IMR-90 (cell line): ENCODE measurements at places on chromosomes 12 and 14.
A peak's percentile ranks its signal among the peaks of the same experiment; 100 is the strongest.

DNA sequence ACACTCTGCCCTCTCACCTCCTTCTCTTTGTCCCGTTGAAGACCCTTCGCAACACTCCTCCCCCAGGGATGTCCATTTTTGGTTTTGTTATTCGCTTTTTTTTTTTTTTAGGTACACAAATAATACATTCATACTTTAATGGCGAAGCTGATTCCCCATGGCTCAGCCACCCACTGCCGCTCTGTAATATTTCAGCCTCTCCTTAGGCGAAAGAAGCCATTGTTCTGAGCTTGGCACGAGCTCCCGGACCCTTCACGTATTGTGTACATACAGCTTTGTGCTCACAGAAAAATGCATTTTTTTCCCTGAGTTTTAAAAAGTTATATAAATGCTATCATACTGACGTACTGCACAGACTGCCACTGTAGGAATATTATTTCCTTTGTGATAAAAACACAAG is 115.0 kb downstream of the TMEM132C start:
- DNase-seq, result no peak

DNA sequence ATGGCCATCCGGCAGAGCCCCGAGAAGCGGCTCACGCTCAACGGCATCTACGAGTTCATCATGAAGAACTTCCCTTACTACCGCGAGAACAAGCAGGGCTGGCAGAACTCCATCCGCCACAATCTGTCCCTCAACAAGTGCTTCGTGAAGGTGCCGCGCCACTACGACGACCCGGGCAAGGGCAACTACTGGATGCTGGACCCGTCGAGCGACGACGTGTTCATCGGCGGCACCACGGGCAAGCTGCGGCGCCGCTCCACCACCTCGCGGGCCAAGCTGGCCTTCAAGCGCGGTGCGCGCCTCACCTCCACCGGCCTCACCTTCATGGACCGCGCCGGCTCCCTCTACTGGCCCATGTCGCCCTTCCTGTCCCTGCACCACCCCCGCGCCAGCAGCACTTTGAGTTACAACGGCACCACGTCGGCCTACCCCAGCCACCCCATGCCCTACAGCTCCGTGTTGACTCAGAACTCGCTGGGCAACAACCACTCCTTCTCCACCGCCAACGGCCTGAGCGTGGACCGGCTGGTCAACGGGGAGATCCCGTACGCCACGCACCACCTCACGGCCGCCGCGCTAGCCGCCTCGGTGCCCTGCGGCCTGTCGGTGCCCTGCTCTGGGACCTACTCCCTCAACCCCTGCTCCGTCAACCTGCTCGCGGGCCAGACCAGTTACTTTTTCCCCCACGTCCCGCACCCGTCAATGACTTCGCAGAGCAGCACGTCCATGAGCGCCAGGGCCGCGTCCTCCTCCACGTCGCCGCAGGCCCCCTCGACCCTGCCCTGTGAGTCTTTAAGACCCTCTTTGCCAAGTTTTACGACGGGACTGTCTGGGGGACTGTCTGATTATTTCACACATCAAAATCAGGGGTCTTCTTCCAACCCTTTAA is 1.5 kb downstream of the FOXG1 start:
- DNase-seq, result no peak

- DNase-seq, result peak; percentile 74
Measured at GRCh38 chr14:55588259-55588699, 8.3 kb downstream of the KTN1 start.

DNA sequence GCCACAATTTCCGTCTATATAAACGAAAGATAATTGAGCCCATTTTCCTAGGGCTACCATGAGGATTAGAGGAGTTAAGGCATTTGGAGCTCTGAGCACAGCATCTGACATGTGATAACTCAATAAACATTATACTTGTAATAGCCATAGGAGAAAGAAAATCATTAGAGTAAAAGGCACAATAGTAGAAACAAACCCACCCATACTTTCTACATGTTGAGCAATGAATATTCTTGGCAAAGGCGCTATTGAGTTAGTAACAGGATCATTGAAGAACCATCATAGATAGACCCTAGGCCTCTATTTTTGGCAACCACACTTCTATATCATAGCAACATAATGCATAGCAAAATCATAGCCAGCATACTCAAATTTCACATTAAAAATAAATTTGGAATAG is 664.1 kb downstream of the NOVA1 start:
- DNase-seq, result no peak

- no peak for DNase-seq
Measured at GRCh38 chr12:68198507-68199086, 27.0 kb downstream of the IL26 start.

DNA sequence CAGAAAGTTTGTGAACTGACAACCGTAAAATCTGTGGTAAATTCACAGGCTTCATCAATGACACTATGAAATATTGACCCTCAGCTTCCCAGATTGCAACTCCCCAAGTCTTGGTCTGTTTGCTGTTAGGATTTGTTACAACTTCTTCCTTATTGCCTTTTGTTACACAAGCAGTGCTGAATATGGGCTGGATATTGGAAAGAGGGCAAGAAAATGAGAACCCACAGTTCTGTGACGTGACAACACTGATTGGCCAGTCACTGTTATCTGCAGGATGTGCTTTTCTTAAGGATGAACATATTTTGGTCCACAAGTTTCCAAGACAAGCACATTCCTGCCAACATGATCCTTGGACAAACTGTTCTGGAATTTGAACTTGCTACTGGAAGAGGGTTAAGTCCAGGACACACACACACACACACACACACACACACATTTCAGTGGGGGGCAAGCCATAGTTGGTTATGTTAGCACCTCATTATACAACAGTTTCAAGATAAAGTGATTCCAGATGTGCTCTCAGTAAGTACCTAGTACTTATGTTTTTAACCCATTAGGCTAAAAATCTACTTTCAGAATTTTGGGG is 16.6 kb upstream of the SLC38A2 start:
- peak; percentile 87 for DNase-seq

DNA sequence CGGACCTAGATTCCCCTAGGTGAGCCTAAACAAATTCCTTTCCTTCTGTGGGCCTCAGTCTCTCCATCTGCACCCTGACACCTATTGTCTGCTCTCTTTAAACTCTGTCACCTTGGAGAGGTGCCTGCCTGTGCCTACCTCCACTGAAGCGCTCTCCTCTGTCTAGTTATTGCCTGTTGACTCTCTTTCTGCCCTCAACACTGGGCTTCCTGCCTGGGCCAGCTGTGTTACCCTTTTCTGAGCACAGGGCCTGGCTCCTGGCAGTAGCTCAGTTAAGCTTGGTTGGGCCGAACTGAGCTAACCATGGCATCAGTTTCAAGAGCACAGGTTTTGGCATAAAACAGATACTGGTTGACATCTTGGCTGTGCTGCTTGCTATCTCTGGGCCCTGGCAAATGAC is 43.5 kb downstream of the PRMT8 start:
- DNase-seq, result no peak

GRCh38 chr14:93184391-93185348 is at the start of the genes LYSET and MOAP1:
TSS of gene LYSET (plus strand) at chr14:93185317. CDS start at chr14:93185406, 89 bp downstream.
TSS of gene MOAP1 (minus strand) at chr14:93184897. CDS start at chr14:93184242, 655 bp downstream.
- DNase-seq, result peak; percentile 79

- peak; percentile 50 for DNase-seq
Measured at GRCh38 chr12:72522411-72522810, 250.2 kb downstream of the TRHDE start.

DNA sequence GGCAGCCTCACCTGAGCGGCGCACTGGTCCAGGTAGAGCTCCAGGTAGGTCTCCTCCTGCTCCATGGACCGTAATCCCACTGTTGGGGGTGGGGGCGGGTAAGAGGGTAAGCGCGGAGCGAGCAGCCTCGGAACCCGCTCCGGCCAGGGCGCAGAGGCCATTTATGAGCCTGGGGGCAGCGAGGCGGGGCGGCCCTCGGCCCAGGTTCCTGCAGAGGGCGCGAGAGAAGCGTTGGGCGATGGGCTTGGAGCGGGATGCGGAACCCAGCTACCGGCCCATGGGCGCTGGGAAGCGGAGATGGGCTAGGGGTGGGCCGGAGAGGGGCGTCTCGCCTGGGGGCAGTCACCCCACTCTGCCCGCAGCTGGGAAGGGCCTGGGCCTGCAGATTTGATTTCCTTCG is at the start of gene TBPL2:
TSS of gene TBPL2 (minus strand) at position 232 of the 400 bp plus-strand sequence. CDS start at position 65, 167 bp downstream.
- DNase-seq, result no peak

GRCh38 chr14:89697281-89698060 is 257.1 kb downstream of the EFCAB11 start:
- no peak for DNase-seq

DNA sequence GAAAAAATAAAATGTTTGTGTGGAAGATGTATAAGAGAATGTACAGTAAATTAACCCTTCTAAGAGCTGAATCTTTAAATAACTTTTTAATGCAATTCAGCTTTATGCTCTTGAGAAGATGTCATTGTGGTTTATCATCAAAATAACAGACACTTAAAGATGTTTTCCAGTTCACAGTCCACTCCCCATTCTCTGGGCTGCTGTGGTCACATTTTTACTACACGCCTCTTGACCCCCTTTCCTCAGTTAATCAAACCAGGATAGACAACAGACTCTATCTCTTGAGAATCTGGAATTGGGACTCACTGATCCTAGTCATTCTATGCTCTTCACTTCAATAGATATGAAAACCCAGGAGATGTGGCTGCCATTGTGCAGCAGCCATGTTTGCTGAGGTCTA is 24.7 kb upstream of the OR6J1 start:
- DNase-seq, result no peak

GRCh38 chr12:57099047-57099714 is 10.3 kb downstream of the NAB2 start:
- DNase-seq, result no peak
